ENCODE measurements at places on chromosomes 1 and 21. TPM values are rescaled to one million over a fixed set of nuclear protein-coding genes. Genes with fewer than 3 reads are reported as not detected.

The TRIM46 gene
- total RNA-seq = not detected

The BRINP2 gene
- 0.22 TPM for total RNA-seq

GRCh38 chr21:21373969-21374368 lies 375.8 kb downstream of the NCAM2 start:
- H3K27me3 ChIP-seq = no peaks in the 10 kb centered on the region
- H3K4me3 ChIP-seq = no peak overlapping the region
- no peak for DNase-seq
- H3K4me1 ChIP-seq = no peaks in the 10 kb centered on the region

DNA sequence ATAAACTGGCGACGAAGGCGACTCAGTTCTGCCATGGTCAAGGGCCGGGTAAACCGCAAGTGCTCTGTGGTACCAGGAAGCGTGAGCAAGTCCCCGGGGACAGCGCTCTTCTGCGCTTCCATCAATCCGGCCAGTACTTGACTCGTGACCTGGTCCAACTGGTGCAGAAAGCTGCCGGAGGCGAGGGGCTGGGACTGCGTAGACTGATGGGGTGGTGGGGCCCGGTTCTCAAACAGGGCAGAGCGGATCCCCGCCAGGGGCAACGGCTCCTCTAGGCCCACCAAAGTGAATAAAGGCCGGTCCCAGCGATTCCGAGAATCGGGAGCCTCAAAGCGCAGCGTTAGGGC lies 852 bp downstream of the KTI12 start:
- H3K4me1 ChIP-seq = peaks cover 17% of the 10 kb centered on the region
- peak overlapping the region; percentile 87 for H3K27ac ChIP-seq
- peaks cover 18% of the 10 kb centered on the region for H3K36me3 ChIP-seq
- peak overlapping the region; percentile 91 for H3K4me3 ChIP-seq
